ENCODE measurements at places on chromosomes 1 and 21. TPM values are rescaled to one million over a fixed set of nuclear protein-coding genes. Genes with fewer than 3 reads are reported as not detected.

KIF14 gene
- total RNA-seq: 16.3 TPM

KANK4 gene
- 0.33 TPM for total RNA-seq

OR2L13 gene
- not detected for total RNA-seq

LRRC7 gene
- total RNA-seq: 0.11 TPM

CHTOP gene
- 67.0 TPM for total RNA-seq

All from H7 (cell line).